Ovary (tissue), 10 donors: ENCODE measurements at places on chromosomes 5 and 9.

DNA sequence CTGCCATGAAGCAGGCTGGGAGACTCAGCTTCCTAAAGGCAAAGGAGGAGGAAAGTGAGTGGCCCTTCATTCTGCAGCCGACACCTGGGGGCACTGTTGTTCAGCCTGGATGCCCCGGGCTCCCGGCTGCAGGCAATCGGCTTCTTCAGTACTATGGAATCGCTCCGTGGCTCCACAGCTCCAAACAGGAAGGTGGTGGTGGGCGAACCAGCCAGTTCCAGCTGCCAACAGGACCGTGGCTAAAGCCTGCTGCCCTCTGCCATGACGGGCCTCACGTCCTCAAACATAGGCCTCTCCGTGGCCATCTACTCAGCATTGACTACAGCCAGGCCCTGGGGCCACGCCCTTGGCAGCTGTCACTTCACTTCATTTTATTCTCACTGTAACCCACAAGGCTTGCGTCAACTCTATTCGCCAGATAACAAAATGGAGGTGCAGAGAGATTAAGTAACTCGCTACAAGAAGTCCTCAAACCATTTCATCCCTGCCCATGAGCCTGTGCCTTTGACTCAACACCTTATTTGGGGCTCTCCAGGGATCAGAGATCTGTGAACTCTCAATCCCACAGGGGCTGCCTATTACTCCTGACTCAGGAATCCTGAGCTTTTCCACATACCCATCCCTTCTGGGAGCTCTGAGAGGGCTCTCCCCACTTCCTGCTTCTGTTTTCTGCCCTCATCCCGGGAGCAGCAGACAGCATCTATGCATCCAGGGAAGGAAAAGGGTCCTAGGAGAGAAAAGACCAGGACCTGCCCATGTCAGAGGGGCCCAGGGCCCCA, 38.0 kb downstream of the PAX5 start:
- DNase-seq: no peak

GRCh38 chr5:67921004-67921601, 294.5 kb upstream of the PIK3R1 start:
- DNase-seq: no peak

DNA sequence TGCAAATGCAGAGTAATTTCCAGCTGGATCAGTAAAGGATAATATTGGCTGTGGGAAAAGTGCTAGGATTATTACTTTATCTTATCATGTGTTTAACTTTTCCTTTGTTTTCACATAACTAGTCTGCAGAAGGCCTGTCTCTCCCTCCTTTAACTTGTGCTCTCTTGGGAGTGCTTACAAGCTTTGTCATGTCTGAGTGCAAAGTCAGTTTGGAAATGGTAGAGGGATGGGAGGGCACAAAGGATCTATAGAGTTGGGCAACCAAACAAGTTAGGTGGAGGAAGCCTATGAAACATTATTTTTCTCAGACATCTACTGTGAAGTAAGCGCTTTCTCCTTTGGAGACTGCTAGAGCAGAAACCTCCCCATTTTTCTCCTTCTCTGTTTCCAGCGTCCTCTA, 308.8 kb downstream of the ARHGAP26 start:
- no peak for DNase-seq

- no peak for DNase-seq
Measured at GRCh38 chr9:129995409-129996160, 47.4 kb downstream of the FNBP1 start.

- no peak for DNase-seq
Measured at GRCh38 chr5:111676926-111677415, 80.0 kb downstream of the NREP start.

- no peak for DNase-seq
Measured at GRCh38 chr5:6615034-6615815, 17.6 kb downstream of the NSUN2 start.

GRCh38 chr5:68419081-68419636, 203.6 kb downstream of the PIK3R1 start:
- no peak for DNase-seq
